T-cell (primary cell): ENCODE measurements at places on chromosomes 1 and 21. TPM values are rescaled to one million over a fixed set of nuclear protein-coding genes. Genes with fewer than 3 reads are reported as not detected.

The LRRC53 gene
- total RNA-seq = not detected

The ST6GALNAC3 gene
- 0.33 TPM for total RNA-seq

DNA sequence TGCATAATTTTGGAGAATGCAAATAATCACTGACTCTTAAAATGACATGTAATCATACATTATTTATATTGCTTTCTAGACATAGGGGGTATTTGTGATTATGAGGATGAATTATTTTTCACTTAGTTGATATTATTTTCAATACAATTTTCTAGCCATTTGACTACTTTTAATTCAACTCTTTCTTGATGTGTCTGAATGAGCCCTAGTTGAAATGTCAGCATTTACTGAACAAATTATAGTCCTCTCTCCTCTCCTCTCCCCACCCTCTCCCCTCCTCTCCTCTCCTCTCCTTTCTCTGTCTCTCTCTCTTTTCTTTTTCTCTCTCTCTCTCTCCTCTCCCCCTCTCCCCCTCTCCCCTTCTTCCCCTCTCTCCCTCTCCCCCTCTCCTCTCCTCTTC is 194.6 kb downstream of the GPR52 start:
- H3K4me3 ChIP-seq = no peak overlapping the region
- H3K27me3 ChIP-seq = no peaks in the 10 kb centered on the region

- H3K27ac ChIP-seq = no peak within 1 kb of the TSS
- peaks cover 45% of the 10 kb centered on the region for H3K4me1 ChIP-seq
- peaks cover 2% of the 10 kb centered on the region for H3K27me3 ChIP-seq
- H3K36me3 ChIP-seq = no peaks in the 10 kb centered on the region
Observed at GRCh38 chr1:155320661-155321617, at the start of gene RUSC1. Gene RUSC1, plus strand, starts transcription at chr1:155320894. Its CDS starts 880 bp downstream, at chr1:155321774.

- no peak overlapping the region for H3K27ac ChIP-seq
- H3K4me3 ChIP-seq = no peak overlapping the region
- H3K4me1 ChIP-seq = no peaks in the 10 kb centered on the region
- no peak for DNase-seq
- H3K36me3 ChIP-seq = peaks cover 7% of the 10 kb centered on the region
Observed at GRCh38 chr1:235749755-235750300, 100.2 kb upstream of the GNG4 start.

GRCh38 chr1:226304291-226304955 is 4.5 kb downstream of the LIN9 start:
- peaks cover 9% of the 10 kb centered on the region for H3K4me1 ChIP-seq
- no peak overlapping the region for H3K4me3 ChIP-seq
- no peaks in the 10 kb centered on the region for H3K27me3 ChIP-seq
- no peak overlapping the region for H3K27ac ChIP-seq
